Brain pericyte (primary cell): ENCODE measurements at places on chromosomes 1 and 21.

DNA sequence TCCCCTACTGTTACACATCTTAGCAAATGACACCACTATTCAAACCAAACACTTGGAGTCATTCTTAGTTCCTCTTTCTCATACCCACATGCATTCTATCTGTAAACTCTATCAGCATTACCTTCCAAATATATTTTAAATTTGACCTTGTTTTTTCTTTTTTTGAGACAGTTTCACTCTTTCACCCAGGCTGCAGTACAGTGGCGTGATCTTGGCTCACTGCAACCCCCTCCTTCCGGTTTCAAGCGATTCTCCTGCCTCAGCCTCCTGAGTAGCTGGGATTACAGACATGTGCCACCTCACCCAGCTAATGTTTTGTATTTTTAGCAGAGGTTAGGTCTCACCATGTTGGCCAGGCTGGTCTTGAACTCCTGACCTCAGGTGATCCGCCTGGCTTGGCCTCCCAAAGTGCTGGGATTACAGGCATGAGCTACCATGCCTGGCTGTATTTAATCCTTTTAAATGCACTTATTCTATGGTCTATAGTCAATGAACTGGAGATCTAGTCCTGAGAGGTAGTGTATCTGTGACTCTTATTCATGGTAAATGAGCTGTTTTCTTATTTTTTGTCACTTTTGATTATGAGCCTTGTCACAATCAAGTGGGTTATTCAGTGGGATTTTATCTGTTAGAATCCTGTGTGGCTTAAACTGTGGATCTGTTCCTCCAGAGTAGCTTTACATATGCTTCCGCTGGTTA, 73.1 kb downstream of the GATAD2B start:
- no peak for DNase-seq

GRCh38 chr21:46509741-46510502, 51.2 kb downstream of the DIP2A start:
- DNase-seq: no peak

- DNase-seq: no peak
Observed at GRCh38 chr1:180912801-180913565, at the start of gene KIAA1614. TSS of gene KIAA1614 (plus strand) at chr1:180912897. CDS start at chr1:180913244, 347 bp downstream.

DNA sequence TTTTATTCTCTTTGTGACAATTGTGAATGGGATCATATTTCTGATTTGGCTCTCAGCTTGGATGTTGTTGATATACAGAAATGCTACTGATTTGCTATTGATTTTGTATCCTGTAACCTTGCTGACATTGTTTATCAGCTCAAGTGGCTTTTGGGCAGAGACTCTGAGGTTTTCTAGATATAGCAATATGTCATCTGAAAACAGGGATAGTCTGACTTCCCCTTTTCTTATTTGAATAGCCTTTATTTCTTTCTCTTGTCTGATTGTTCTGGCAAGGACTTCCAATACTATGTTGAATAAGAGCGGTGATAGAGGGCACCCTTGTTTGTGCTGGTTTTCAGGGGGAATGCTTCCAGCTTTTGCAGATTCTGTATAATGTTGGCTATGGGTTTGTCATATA, 150.8 kb downstream of the FASLG start:
- DNase-seq: no peak

DNA sequence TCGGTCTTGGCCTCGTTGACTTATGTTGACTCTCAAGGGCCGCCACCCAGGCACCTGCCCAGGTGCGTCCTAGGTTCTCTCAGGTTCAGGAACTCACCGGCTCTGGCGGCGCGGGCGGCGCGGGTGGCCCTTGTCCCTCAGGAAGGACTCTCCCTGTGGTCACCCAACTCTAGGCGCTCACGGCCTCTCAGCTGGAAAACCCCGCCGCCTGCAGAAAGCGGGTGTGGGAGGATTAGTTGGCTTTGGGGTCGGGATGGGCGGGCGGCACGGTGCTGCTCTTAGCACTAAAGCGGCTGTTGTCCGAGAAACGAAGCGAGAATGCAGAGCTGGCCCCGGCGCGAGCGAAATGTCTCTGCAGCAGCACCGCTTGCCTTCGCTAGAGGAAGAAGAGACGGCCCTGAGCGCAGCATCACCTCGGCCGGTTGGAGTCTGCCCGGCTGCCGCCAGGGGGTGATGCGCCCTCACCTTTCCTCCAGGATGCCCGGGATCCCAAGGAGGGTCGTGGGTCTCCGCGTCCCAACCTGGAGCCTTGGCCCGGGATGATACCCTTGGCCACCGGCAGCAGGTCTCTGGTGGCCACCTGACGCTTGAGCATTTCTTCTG, 8.1 kb upstream of the TADA1 start:
- no peak for DNase-seq

DNA sequence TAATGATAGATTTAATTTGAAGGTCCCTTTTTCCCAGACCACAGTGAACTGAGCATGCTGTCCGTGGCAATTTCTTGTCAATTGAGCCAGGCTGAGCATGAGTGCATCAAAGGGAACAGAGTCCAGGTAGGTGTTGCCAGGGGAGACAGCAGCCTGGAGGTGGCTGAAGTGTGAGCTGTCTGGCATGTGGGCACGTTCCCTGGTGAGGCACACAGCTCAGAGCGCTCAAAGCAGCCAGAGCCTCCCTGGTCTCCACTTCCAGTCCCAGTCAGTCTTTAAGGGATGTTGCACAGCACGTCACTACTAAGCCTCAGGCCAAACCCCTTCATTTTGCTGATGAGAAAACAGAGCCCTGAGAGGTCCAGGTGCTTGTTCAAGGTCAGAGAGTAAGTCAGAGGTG, 251.4 kb downstream of the MATN1 start:
- DNase-seq: no peak

DNA sequence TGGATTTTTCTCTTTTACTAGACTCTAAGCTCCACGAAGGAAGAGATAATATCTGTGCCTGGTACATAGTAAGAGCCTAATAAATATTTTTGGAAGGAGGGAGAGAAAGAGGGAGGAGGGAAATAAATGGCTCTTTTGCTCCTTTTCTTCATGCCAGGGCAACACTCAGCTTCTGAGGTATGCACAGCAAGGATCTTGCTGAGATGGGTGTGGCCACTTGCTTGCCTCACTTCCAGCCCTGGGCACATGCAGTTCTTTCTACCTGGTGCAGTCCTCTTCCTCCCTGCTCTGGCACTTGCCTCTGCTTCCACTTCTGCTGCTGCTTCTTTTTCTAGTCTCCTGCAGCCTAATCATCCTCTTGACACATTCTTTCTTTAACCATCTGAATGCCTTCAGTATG, 148.1 kb downstream of the FGGY start:
- DNase-seq: no peak

DNA sequence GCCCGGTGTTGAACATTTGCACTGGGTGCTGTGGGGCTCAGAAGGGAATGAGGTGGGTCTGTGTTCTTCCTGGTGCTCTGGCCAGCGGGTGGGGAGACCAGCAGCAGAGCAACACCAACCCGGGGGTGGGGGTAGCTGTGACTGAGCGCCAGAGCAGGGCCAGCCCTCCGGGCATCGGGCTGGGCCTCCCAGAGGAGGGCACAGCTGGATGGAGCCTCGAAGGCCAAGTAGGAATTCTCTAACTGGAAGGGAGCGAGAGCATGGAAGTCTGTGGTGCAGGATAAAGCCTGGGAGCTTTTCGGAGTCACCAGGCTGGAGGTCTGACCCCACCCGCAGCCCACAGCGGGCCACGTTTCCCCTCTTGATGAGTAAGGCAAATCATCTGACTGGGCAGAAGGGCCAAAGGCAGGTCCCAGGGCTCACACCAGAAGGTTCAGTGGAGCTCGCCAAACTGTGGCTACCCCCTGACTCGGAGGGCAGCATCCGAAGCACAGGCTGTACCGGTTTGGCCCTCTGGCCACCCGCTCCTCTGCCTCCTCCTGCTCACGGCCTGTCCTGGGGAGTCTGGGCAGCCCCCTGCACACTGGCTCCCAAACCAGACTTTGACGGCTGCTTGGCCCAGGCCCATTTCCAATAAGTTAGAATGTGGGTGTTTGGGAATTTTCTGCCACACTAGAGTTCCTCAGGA, 18.8 kb downstream of the SLC1A7 start:
- DNase-seq: no peak

DNA sequence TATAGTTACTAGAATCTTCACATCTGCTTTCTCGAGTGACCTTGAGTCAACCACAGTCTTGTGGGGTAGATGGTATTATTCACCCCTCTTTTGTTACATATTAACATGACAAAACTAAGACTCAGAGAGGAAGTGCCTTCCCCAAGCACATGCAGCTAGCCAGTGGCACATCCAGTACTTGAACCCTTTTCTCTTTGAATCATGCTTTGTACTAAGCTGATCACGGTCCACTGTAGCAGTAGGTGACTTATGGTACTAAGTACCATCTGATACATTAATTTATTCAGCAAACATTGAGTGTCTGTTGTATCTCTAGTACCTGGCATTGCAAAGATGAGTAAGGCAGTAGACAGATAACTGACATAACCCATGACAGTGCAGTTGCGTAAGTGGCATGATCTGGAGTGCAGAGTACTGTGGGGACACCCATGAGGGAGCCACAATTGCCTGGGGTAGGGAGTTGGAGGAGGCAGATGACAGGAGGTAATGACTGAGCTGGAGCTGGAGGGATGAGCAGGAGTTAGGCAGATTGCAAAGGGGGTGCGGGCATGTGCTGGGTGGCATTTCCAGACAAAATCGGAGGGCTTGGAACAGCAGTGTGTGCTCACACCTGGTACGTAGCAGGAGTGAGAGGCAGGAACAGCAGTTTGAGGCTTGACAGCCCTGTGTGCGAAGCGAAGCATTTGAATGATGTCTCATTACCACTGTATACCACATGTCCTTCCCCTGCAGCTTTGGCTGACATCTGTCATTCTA, 29.8 kb downstream of the UCK2 start:
- DNase-seq: no peak

DNA sequence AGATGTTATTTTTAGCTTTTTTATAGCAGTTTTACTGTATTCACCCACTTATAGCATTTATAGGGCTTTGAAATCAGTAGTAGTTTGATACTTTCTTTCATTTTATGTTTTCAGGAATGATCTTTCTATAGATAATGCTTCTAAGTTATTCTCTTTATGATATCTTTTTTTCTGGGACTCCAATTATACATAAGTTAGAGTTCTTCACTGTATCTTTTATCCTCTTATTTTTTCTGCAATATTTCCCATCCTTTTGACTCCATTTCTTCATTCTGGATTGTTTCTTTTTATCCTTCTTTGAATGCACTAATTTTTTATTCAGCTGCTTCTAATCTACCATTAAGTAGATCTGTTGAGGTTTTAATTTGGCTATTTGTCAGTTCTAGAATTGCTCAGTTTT, 73.1 kb downstream of the FMN2 start:
- no peak for DNase-seq

DNA sequence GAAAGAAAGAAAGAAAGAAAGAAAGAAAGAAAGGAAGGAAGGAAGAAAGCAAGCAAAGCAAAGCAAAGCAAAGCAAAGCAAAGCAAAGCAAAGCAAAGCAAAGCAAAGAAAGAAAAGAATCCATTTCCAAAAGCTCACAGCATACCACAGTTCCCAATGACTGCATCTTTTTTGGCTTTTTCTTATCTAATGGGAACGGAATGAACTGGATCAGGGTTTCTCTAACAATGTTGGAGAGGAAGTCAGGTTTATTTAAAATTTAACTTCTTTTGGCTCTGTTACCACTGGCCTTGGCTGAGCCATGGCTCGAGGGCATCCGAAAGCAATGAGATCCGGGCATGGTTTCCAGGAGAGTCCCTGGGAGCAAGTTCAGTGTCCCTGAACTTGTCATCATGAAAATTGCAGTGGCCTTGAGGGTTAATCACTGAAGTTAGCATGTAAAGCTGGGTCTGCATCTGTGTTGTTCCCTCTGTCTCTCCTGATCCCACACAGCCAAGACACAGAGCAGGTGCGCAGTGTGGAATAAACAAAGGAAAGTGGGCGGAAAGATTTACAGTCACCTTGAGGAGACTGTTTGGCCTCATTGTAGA, 34.6 kb upstream of the CTPS1 start:
- DNase-seq: no peak
